ENCODE measurements at places on chromosomes 4 and X.

- DNase-seq, result no peak
Measured at GRCh38 chrX:133670383-133670782, 255.1 kb upstream of the GPC4 start.

DNA sequence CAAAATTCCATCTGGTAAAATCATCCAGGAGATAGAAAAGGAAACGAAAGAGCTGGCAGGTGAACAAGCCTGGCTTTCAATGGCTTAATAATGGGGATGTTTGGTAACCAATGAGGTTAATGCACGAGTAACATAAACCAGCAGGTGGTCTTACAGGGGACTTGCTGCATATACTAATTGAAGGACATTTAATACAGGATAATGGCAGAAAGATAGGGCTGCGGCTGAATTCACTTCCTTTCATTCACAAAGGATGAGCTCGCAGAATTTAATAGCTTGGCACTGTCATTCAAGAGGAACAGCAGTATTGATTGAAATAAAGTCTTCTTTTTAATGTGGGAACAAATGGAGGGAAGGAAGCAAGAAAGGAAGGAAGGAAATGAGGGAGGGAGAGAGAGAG, 156.3 kb upstream of the RAI2 start:
- DNase-seq, result no peak

GRCh38 chr4:15690020-15690809, 8.6 kb downstream of the FAM200B start:
- no peak for DNase-seq

- no peak for DNase-seq
Measured at GRCh38 chr4:70437197-70437596, 34.8 kb upstream of the MUC7 start.

DNA sequence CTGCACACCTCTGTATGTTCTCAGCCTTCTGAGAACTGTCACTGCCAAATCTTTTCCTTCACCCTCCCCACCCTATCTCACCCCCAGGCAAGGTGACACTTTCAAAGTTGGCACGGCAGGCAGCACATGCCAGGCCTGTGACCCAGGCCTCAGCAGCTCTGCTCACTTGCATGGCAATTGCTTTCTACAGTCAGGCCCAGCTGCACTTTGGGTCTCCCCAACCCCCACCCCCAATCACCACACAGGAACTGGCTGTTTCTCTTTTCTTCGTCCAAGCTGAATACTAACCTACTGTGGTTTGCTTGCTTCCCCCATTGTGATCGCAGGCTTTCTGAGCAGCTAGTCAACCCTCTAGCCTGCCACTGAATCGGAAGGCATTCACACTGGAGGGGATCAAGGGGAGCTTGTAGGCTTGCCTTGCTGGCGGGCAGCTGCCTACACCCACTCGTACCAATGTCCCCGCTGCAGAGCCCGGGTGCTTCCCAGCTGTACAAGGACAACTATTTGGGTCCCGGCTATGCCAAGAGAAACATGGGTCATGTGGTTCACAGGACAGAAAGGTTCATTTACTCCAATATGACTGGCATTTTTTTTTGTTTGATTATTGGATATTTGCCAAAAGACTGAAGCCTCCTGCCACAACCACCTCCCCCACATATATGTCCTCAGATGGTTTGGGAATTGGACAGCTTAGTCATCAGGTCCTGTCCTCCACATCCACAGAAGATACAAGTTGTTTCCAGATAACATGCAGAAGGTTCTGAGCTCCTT, 28.1 kb downstream of the SLC25A43 start:
- no peak for DNase-seq

DNA sequence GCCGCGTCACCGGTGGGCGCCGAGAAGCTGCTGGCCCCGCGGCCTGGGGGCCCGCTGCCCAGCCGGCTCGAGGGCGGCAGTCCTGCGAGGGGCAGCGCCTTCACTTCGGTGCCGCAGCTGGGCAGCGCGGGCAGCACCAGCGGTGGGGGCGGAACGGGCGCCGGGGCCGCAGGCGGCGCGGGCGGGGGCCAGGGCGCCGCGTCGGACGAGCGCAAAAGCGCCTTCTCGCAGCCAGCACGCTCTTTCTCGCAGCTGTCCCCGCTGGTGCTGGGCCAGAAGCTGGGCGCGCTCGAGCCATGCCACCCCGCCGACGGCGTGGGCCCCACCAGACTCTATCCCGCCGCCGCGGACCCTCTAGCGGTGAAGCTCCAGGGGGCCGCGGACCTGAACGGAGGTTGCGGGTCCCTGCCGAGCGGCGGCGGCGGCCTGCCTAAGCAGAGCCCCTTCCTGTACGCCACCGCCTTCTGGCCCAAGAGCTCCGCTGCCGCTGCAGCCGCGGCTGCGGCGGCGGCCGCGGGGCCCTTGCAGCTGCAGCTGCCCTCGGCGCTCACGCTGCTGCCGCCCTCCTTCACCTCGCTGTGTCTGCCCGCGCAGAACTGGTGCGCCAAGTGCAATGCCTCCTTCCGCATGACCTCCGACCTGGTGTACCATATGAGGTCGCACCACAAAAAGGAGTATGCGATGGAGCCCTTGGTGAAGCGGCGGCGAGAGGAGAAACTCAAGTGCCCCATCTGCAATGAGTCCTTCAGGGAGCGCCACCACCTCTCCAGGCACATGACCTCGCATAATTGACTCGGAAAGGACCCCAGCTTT, 5.6 kb downstream of the PRDM8 start:
- DNase-seq, result no peak

DNA sequence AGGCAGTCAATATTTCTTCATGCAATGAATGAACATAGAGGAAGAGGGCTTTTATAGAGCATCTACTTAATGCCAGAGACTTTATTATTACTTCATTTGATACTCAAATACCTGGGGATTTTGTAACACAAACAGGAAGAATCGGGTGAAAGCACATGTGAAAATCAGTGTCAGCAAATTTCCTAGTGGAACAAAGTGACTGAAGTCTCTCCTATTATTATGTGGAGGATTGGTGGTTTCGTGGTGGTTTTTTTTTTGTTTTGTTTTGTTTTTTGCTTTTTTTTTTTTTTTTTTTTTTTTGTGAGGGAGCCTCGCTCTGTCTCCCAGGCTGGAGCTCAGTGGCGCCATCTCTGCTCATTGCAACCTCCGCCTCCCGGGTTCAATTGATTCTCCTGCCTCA, 207.0 kb downstream of the RRAGB start:
- no peak for DNase-seq

- DNase-seq, result no peak
Measured at GRCh38 chr4:76704133-76704881, 193.6 kb downstream of the SOWAHB start.

DNA sequence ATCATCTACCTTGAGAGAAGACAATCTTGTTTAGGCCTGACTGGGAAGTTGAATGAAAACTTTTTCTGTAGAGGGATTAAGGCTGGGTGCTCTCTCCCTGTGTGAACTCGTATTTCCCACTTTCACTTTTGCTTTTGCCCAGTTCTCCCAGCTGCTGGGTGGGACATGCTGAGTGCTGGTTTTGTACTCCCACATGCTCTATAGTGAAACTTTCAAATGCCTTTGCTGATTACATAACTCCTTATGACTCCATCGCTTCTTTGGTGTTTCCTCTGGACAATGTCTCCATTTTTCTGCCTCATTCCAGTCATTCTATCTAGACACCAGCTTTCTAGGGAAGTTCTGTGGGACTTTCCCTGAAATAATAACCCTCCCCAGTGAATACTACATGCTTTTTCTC, 100.5 kb downstream of the CLNK start:
- DNase-seq, result no peak

DNA sequence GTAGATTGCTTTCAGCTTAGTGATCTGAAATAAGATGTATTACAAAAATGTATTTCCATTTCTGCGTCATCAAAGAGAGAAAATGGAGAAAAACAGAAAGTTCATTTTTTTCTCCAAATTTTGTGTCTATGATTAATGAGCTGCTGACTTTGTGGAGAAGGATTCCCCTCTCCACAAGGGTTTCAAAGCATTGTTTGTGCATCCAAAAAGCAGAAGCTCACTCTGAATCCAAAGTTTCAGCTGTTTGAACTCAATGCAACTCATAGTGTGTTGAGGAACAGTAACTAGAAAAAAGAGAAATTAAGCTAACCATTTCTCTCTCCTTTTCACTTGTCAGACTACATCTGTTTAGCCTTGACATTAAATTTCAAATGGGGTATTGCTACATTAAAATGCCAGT, 62.9 kb upstream of the SLC7A11 start:
- no peak for DNase-seq

DNA sequence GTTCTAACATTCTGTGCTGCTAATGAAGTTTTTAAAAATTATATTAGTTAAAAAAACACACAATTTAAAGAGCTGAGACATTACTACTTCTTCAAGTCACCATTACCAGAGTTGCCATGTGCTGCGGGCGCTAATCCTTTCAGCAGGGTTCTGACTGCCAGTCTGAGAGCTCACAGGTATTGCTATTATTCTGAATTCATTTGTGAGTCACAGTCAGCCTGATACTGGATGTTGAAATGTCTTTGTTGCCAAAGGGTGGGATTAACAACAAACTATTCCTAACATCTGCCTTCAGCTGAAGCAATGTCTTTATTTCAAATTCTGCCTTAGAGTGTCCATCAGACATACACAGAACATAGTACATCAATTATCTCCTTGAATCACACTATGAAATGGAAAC, 197.1 kb upstream of the FGF13 start:
- no peak for DNase-seq

DNA sequence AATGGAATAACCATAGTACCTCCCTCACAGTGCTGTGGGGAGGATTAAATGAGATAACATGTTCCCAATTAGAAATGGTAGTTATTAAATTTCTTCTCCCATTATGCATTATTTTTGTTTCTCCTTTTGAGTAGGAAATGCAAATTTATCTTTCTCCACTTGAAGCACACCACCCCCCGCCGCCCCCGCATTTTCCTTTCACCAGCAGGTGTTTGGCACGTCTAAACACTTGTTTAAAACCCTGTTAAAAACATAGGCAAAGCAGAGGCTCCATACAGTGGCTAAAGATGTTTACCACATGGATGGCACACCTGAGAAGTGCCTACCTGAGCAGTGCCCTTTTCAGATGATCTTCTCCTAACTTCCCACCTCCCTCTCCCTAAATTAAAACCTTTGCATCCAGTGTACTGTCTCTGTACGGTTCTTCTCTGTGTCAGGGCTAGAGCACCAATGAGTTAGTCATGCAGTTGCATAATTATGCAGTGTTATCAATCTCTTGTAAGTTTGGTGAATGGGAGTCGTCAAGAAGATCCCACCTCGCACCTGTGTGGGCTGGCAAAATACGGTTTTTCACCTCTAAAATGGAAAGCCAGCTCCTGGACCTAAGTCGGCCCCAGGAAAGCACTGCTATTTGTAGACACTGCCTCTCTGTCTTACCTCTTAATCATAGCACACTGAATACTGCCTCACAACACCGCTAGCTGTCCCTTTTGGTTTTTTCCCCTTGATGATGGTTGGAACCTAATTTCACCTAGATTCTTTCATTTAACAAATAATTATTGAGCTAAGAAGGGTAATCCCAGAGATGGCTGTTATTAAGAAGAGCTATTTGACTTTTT, 122.0 kb downstream of the CT47B1 start:
- DNase-seq, result peak; percentile 8

DNA sequence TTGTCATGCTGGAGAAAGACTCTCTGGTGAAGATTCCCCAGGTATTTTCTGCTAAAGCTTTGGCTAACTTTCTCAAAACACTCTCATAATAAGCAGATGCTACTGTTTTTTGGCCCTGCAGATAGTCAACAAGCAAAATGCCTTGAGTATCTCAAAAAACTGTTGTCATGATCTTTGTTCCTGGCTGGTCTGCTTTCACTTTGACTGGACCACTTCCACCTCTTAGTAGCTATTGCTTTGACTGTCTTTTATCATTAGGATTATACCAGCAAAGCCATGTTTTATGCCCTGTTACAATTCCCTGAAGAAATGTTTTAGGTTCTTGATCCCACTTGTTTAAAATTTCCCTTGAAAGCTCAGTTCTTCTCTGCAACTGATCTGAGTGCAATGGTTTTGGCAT, 231.5 kb downstream of the SLC7A11 start:
- no peak for DNase-seq

GRCh38 chrX:109831326-109831985, 98.4 kb upstream of the ACSL4 start:
- no peak for DNase-seq

- no peak for DNase-seq
Measured at GRCh38 chr4:183807420-183808096, 97.5 kb upstream of the STOX2 start.

DNA sequence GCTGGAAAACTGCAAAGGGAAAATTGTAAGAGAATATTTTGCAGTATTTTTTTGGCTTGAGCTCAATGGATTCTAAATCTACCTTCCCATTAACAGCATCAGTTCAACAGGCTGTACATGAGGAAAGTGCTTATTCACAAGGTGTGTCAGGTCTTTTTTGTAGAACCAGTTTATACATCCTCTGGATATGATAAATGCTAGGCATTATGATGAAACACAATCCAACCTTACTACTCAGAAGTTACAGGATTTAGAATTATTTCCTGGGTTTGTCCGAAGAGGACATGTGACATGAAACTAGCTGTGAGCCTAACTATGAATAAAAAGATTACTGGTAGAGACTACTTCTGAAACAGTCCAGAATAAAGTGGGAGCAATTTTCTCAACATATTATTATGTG, 49.5 kb downstream of the ATXN3L start:
- DNase-seq, result no peak

DNA sequence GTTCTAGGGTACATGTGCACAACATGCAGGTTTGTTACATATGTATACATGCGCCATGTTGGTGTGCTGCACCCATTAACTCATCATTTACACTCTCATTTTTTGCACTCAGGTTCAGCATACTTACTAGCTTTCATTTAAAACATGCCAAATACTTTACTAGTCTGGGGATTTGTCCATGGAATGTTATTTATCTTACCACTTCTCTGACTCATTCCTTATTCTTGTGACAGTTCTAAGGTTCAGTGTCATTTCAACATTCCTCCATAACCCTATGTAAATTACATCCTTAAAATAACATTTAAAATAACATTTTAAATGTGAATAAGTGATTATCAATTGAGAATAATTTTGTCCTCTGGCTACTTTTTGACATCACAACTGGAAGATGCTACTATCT, 19.5 kb upstream of the SYTL5 start:
- DNase-seq, result no peak

DNA sequence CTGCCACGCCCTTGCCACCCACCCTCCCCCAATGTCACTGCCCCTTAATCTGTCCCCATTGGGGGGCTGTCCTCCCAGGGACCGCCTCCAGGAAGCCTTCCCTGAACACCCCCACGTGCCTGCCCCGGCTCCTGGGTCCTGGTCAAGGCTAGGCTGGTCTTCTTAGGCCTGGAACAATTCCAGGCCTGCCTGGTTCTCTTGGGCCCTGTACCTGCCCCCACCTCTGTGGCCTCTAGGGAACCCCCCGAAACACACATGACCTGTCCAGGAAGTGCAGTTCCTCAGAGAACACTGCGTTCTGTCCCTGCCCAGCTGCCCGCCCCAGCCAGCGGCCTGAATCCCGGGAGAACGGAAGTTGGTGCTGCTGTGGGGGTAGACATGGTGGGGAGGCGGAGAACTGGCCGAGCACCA, 5.1 kb downstream of the MXD4 start:
- no peak for DNase-seq

- no peak for DNase-seq
Measured at GRCh38 chrX:69237236-69237635, 72.0 kb upstream of the PJA1 start.

Data from activated T-cell treated with anti-CD3 and anti-CD28 coated beads for 24 hours (primary cell).